ENCODE measurements at places on chromosomes 1 and 21.
A peak's percentile ranks its signal among the peaks of the same experiment; 100 is the strongest.

DNA sequence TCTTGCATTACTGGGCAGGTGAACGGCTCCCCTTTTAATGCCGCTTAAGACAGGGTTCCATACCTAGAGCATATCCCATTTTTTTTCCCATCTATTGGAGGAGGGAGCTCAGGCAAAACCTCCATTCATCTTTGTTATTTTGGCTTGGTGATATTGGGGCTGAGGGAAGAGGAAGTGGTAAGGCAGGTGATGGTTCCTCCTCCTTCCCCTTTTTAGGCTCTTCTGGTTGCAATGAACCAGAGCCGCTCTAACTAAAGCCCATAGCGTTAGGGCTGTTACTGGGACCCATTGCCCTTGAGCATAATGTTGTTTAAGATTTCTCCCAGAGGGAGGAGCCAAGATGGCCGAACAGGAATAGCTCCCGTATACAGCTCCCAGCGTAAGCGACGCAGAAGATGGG lies 21.1 kb downstream of the PYHIN1 start:
- no peak for DNase-seq

- no peak for DNase-seq
Observed at GRCh38 chr1:193368302-193368701, 181.9 kb upstream of the B3GALT2 start.

DNA sequence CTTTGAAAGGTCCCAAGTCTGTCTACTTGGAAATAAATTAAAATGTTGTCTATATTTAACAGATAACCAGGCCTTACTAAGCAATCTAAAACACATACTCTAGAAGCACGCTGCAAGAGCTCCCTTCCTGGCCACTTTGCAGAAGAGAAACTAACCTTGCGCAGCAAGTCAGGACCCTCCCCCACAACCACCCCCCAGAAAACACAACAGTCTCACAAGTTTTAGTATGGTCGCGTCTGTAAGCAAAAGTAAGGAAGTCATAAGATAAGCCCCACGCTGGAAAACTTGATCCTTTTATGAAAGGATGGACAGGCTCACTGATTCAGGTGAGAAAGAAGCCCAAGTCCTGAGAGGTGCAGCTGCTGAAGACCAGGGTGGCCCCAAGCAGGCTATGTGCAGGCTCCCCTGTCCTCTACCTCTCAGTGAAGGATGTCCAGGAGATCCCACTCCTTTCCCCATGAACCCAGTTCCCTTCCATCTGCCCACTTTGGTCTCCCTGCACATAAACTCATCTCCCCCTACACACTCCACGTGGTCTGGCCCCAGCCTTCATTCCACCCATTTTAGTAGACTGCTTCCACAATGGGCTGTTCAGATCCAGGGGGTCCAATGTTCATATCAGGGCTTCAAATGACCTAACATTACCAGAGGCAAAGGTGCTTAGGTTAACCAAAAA lies 23.8 kb downstream of the HIVEP3 start:
- DNase-seq, result no peak

DNA sequence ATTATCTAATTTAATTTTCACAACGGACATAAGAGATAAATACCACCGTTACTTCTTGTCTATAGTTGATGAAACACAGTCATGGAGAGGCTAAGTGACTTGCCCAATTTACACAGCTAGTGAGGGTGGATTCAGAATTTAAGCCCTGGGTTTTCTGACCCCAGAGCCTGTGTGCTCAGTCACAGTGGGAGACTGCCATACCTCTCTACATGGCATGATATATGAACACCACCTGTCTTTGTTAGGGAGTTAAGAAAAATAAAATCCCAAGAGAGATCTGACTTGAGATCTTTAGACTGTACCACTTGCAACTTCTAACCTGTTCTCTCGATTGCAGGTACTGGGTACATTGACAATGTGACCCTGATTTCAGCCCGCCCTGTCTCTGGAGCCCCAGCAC lies 40.3 kb downstream of the LAMC2 start:
- no peak for DNase-seq

DNA sequence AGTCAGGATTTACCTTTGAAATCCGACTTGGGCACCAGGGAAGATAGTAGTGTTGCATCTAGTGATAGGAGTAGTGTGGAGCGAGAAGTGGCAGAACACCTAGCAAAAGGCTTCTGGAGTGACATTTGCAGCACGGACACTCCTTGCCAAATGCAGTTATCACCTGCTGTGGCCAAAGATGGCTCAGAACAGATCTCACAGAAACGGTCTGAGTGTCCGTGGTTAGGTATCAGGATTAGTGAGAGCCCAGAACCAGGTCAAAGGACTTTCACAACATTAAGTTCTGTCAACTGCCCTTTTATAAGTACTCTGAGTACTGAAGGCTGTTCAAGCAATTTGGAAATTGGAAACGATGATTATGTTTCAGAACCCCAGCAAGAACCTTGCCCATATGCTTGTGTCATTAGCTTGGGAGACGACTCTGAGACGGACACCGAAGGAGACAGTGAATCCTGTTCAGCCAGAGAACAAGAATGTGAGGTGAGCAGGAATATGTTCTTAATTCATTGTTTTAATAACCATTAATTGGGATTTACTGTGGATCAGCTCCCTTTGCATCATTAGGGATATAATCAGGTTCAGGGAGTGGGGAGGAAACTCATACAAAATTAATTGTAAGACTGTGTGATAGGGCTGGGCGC lies 28.3 kb downstream of the BACH1 start:
- no peak for DNase-seq

GRCh38 chr1:33624261-33624990 lies 152.0 kb downstream of the ZSCAN20 start:
- DNase-seq, result no peak

- DNase-seq, result no peak
Observed at GRCh38 chr1:13585612-13585991, 2.0 kb downstream of the PDPN start.

DNA sequence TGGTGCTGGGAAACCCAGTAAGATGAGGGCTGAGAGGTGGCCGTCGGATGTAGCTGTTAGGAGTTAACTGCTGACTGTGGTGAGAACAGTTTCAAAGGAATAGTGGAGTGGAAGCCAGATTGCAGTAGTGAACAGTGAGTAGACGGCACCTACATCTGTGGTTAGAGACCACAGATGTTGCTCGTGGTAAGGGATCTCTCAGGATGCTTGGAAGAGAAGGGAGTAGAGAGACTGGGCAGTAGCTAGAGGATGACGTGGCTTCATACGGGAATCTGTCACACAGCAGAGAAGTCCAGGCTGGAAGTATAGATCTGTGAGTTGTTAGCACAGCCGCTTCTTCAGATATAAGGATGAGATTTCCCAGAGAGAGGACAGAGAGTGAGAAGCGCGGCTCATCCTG lies 7.8 kb upstream of the ARTN start:
- no peak for DNase-seq

- peak; percentile 1 for DNase-seq
Observed at GRCh38 chr1:96722161-96722922, 758 bp downstream of the PTBP2 start.

DNA sequence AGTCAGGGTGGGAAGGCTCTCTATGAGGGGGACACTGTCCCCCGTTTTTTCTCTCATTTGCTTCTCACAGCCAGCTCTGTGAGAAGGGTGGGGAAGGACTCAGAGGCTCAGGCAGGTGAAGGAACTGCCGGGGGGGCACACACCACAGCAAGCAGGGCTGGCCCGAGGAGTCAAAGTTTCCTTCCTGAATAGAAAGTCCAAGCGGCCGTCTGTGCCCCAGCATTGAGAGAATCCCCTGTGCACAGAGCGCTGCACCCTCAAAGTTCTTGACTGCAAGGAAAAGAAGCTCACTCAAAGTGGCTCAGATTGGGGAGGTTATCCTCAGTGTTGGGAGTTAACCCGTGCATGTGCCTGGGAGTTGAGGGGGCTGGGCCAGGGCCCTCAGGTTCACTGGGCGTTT lies 145.2 kb upstream of the AJAP1 start:
- DNase-seq, result no peak

GRCh38 chr1:203402629-203403337 lies 51.9 kb upstream of the FMOD start:
- no peak for DNase-seq

- no peak for DNase-seq
Observed at GRCh38 chr1:203580733-203581132, 45.9 kb upstream of the ATP2B4 start.

DNA sequence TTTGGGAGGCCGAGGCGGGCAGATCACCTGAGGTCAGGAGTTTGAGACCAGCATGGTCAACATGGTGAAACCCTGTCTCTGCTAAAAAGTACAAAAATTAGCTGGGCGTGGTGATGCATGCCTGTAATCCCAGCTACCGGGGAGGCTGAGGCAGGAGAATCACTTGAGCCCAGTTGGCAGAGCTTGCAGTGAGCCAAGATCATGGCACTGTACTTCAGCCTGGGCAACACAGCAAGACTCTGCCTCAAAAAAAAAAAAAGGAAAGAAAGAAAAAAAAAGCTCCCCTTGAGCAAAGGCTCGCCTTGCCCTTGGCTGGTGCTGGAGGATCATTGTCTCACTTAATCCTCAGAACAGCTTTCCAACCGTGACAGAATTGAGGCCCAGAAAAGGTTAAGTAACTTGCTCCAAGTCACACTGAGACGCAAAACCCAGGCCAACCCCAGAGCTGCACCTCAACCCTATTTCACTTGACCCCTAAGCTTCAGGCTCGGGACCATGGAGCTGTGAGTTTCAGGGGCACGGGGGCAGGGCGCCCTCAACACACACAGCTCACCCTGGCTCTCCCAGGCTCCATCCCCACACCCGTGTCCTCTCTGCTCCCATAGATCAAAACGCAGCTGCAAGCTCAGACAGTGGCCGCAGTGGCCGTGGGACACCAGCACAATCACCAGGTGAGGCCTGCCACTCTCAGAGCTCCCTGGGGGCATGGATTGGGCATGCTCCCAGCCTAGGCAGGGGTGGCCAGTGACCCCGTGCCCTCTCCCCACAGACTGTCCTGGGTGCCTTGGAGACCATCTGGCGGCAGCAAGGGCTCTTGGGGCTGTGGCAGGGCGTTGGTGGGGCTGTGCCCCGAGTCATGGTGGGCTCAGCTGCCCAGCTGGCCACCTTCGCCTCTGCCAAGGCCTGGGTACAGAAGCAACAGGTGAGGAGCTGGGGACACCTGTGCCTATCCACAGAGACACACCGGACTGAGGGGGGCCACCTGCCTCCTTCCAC lies 1.6 kb downstream of the SLC25A34 start:
- DNase-seq, result no peak

DNA sequence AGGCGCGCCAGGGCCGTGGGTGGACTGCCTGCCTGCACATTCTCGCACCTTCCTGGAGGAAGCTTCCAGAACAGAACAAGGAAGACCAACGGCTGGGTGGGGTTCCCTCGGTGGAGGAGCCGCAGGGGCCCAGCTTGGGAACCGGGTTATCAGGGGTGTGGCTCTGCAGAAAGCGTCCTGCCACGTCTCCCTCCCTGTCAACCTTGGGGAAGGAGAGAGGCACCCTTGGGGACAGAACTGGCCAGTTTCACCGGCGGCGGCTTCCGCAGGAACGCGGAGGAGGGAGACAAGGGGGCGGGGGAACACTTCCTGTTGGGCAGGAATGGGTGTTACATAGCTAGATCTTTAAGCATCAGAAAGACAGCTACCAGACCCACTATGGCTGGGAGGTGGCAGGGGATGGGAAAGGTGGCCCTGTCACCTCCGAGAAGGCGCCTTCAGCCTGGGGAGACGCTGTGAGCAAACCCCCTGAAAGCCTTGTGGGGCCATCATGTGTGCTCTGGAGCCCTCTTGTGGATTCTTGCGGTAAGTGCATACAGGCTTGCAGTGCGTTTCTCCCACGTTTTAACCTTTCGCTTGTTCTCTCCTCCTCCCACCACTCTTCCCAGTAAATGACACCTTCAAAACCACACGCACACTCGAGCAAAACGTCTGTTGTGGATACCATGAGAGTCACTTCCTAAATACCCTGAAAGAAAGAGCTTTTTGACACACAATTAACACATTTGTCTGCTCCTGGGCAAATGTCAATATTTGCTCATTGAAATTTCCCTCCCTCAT lies 3.8 kb upstream of the PLEKHA6 start:
- DNase-seq, result peak; percentile 59

GRCh38 chr1:169701261-169702005 lies 10.0 kb downstream of the SELL start:
- DNase-seq, result no peak

- no peak for DNase-seq
Observed at GRCh38 chr1:17725084-17725719, 29.9 kb upstream of the ACTL8 start.

- no peak for DNase-seq
Observed at GRCh38 chr1:201250326-201251011, 32.8 kb upstream of the PKP1 start.

GRCh38 chr1:115041654-115042053 lies 12.0 kb downstream of the TSHB start:
- DNase-seq, result no peak

- DNase-seq, result no peak
Observed at GRCh38 chr21:41952568-41953248, 1.1 kb downstream of the C2CD2 start.

- no peak for DNase-seq
Observed at GRCh38 chr1:172838680-172839313, 179.9 kb downstream of the FASLG start.

DNA sequence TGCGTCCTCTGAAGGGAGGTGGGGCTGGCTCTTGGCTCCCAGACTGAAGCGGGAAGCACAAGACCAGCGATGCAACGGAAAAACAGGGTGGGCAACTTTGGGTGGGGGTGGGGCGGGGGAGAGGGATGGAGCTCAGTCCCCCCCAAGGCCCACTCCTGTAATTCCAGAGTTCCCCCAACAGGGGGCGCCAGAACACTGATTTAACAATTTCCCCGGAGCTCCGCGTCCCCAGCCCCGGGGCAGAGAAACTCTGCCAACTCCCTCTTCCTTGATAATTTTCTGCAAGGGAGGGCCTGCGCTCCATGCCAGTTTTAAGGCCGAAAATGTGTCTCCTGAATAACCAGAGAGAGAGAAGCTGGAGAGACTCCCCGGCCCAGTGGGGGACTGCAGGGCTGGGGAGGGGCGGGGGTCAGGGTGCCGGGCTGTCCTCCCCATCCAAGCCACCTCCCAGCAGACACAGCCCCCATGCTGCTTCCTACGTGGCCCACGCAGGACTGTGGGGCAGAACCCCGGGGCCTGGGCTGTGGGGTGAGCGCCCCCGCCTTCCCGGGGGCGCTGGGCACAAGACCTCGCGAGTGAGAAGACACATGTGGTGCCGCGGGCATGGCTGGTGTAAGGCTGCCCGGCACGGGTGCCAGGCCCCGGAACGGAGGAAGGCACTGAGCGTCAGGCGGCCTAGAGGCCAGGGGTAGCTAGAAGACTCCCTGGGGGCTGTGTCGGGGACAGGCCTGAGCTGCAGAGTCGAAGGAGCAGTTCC lies 51.4 kb downstream of the KIF21B start:
- DNase-seq, result peak; percentile 56

GRCh38 chr1:35369922-35370671 lies 101.6 kb downstream of the ZMYM4 start:
- DNase-seq, result no peak

- DNase-seq, result no peak
Observed at GRCh38 chr1:213050745-213051126, 305 bp upstream of the RPS6KC1 start.
